ENCODE measurements at places on chromosomes 3 and 15.

GRCh38 chr15:39167164-39168058 is 413.5 kb upstream of the THBS1 start:
- DNase-seq: no peak

- DNase-seq: no peak
Observed at GRCh38 chr15:78804391-78804792, 6.9 kb downstream of the ADAMTS7 start.

GRCh38 chr15:84099181-84099580 is 136.4 kb upstream of the GOLGA6L4 start:
- no peak for DNase-seq

DNA sequence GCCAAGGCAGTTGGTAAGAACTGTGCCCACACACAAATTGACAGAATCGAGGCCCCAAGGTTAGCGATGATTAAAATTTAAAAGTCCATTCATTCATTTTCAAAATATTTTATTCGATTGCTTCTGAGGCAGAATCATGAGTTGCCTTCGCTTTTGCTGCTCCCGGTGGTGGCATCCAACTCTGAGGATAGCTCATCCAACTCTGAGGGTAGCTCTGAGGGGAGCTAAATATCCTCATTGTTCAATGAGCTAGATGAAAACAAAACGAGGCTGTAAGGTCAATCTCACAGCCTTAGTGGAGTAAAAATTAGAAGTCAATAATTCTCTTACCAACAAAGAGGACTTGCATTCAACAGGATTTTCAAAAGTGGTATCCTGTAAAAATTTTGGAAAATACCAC is 897 bp upstream of the CHL1 start:
- no peak for DNase-seq

- DNase-seq: no peak
Observed at GRCh38 chr3:156218353-156218744, 98.0 kb downstream of the KCNAB1 start.

GRCh38 chr3:52444860-52445793 is at the start of gene SEMA3G:
SEMA3G (minus strand) TSS chr3:52445103; CDS start chr3:52445027, 76 bp downstream.
- DNase-seq: peak; percentile 65

DNA sequence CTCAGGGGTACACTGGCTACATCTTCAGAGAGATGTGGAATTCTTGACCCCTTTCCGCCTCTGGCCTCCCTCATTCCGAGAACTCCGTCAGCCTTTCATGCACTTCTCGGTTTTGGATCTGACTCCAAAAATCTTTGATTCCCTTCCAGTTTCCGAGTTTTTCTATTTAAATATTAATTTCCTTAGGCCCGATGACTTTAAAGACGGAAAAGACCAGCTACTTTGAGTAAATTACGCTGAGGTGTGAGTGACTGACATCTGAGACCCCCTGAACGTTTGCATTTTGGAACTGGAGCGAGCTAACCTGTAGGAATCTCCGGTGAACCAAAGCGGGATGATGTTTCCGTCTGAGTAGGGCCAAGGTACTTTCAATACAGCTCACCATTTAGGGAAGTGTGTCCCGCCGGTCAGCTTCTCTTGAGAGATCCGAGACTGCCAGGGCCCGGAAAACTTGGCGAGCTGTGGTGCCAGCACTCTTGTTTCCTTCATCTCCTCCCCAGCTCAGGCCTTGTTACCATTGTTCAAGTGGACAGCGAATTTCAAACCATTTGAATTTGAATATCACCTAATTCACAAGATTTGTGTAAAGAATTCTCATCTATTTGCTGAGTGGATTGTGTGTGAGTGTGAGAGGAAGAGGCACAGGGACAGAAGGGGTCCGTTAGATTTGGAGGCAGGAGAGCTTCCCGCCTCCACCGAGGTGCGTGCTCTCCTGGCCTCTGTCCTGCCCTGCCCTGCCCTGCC is 5.4 kb downstream of the SOX14 start:
- DNase-seq: no peak

- no peak for DNase-seq
Observed at GRCh38 chr3:72018343-72018984, 233.5 kb upstream of the PROK2 start.

- DNase-seq: no peak
Observed at GRCh38 chr3:111589303-111590142, 5.6 kb downstream of the ZBED2 start.

DNA sequence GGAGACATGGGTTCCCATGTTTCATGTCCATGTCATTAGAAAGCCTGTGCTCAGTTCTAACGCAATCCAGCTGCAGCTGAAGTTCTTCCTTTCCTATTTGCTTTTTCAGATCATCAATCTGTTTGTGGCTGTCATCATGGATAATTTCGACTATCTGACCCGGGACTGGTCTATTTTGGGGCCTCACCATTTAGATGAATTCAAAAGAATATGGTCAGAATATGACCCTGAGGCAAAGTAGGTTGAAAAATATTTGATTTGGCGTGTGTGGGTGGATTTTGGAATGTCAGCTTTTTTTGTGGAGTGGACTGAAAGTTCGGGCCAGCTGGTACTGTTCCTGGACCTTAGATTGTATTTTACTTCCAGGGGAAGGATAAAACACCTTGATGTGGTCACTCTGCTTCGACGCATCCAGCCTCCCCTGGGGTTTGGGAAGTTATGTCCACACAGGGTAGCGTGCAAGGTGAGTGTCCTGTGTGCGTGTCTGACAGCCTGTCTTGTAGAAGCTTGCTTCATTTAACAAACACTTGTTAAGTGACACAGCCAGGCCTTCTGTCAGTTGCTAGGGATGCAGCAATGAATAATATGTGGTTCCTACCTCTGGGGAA is 69.6 kb downstream of the CHDH start:
- DNase-seq: no peak

DNA sequence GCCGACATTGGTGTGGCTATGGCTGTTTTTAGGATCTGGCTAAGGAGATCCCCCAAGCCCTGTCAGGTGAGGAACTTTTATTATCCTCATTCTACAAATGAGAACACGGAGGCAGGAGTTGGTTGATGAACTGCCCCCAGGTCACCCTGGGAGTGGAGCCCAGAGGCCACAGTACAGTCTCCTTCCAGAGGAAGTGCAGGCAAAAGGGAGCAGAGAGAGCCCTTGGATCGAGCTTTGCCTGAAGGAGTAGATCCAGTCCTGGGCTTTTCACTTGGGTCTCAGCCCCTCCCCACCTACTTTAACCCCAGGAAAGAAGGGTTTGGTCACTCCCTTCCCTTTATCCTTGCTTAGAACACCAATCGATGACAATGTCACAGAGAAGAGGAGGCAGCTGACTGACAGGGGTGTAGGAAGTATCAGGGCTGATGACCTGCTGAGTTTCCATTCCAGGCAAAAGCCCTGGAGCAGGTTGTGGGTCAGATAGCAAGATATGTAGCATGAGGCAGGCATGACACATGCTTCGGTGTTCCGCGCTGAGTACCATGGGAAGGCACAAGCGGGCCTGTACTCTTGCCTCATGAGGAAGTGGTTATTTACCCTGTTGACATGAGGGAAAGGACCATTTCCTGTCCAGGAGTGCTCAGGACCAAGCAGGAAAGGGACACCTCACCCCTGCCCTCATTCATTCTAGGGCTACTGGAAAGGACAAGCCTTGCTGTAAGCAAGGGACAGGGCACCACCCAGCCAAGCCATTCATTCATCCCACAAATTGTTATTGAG is 5.8 kb upstream of the PLA2G4D start:
- no peak for DNase-seq

DNA sequence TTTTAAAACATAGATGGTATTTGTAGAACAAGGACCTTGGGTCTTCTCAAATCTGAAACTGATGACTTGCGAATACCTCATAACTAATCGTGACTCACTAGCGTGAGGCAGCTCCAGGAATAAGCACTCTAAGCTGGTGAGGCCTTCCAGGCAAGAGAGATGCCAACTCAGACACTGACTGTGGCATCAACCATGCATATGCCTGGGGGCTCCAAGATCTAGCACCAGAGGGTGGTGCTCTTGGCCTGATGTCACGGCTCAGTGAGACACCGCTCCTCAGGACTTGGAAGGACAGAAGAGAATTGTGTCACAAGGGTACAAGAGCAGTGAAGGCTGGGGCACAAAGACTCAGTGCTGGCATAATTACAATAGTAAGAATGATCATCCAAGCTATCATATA is 125.0 kb upstream of the TRIM42 start:
- DNase-seq: no peak

DNA sequence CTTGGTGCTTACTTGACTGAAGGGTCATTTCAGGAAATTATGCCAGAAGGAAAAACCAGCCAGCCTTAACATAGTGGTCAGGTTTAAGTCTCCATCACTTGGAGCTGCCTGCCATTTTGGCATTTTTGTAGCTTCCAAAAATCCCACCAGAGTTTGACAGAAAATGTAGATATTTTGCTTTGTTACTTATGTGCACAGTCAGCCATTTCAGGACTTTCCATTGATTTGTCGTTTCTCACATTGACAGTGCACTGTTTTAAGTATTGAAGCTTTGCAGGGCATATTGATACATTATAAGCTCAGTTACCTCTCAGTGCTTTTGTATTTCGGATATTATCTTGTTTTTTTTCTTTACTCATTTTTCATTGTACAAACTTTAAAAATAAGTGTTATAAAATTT is 89.0 kb upstream of the ANKRD34C start:
- no peak for DNase-seq

- no peak for DNase-seq
Observed at GRCh38 chr3:128367761-128368160, 98.9 kb downstream of the DNAJB8 start.

GRCh38 chr3:195039180-195039843 is 231.6 kb downstream of the XXYLT1 start:
- DNase-seq: no peak

- DNase-seq: no peak
Observed at GRCh38 chr15:50143255-50143860, 24.3 kb upstream of the ATP8B4 start.

- DNase-seq: no peak
Observed at GRCh38 chr15:69435985-69436384, 16.6 kb upstream of the RPLP1 start.

- no peak for DNase-seq
Observed at GRCh38 chr3:117278424-117279190, 569.0 kb downstream of the TUSC7 start.

- no peak for DNase-seq
Observed at GRCh38 chr3:88188436-88188835, 38.7 kb downstream of the C3orf38 start.

GRCh38 chr3:156161172-156161571 is 40.8 kb downstream of the KCNAB1 start:
- peak; percentile 48 for DNase-seq

DNA sequence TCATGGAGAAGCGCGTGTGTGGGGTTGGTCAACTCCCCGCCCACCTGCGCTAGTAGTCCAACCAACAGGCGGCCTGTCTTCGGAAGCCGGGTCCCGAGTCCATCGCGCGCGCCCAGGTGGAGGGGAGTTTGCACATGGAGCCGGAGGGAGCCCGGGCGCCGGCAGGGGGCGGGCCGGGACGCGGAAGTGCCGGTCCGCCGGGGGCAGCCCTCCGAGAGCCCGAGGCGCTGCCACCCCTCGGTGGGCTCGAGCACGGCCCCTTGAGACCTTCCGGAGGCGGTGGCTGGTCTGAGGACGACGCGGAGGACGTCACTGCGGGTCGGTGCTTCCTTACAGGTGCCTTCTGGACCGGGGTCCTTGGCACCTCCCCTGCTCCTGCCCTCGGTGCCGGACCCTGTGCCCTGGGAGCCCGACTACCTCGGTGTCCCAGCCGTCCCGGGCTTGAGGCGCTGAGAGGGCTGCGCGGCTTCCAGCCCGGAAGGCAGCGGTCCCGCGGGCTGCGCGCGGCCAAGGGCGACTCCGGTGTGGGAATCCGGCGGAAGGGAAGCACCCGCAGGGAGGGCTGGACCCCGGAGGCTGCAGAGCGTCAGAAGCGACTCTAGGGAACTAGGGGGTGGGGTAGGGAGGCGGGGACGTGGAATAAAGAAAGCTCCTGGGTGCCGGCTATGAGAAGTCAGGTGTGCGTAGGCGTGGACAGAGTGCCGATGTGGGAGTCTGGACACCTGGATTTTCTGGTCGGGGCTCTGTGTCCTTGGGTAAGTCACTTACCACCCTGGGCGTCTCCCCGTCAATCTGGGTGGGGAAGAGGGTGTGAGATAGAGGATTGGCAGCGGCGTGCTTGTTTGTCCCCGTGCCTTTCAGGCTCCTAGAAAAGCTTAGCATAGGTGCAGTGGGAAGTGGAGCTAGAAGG is 212.3 kb downstream of the FGF12 start:
- no peak for DNase-seq

GRCh38 chr15:57785039-57785438 is 78.5 kb downstream of the POLR2M start:
- no peak for DNase-seq

DNA sequence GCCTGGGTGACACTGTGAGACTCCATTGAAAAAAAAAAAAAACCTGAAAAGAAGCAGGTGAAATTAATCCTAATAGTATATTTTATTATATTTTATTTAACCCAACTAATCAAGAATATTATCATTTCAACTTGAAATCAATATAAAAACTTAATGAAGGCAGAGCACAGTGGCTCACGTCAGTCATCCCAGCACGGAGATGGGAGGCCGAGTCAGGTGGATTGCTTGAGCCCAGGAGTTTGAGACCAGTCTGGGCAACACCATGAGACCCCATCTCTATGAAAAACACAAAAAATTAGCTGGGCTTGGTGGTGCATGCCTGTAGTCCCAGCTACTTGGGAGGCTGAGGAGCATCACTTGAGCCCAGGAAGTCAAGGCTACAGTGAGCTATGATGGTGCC is 33.3 kb upstream of the SLC41A3 start:
- no peak for DNase-seq

DNA sequence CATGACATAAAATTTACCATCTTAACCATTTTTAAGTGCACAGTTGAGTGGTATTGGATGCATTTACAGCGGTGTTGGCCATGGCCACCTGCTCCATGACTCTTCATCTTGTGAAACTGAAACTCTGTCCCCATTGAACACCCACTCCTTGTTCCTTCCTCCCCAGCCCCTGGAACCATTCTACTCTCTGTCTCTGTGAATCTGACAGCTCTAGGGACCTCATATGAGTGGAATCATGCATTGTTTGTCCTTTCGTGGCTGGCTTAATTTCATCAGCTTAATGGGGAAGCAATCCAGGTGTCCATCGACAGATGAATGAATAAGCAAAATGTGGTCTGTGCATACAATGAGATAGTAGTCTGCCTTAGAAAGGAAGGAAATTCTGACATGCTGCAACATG is 42.5 kb downstream of the PLXNA1 start:
- DNase-seq: no peak

- DNase-seq: no peak
Observed at GRCh38 chr3:71441925-71442651, 141.4 kb downstream of the FOXP1 start.

GRCh38 chr3:116663161-116664110 is 46.1 kb upstream of the TUSC7 start:
- DNase-seq: no peak

DNA sequence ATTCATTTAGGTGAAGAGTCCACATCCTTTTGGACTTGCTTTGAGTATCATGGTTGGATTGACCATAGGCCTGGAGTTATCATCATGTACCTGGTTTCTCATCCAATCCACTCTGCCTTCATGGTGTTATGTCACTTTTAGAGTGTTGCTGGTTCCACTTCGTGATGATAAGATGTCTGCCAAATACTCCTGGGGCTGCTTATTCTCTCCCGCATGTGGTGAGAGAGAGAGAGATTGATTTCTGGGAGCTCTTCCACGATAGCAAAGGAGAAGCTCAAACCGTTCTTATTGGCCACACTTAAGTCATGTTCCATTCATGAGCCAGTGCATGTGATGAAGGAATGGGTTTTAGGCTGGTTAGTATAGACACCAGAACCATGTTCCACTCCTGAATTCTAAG is 47.6 kb downstream of the MITF start:
- no peak for DNase-seq
